ENCODE measurements at places on chromosomes 5 and 9.

DNA sequence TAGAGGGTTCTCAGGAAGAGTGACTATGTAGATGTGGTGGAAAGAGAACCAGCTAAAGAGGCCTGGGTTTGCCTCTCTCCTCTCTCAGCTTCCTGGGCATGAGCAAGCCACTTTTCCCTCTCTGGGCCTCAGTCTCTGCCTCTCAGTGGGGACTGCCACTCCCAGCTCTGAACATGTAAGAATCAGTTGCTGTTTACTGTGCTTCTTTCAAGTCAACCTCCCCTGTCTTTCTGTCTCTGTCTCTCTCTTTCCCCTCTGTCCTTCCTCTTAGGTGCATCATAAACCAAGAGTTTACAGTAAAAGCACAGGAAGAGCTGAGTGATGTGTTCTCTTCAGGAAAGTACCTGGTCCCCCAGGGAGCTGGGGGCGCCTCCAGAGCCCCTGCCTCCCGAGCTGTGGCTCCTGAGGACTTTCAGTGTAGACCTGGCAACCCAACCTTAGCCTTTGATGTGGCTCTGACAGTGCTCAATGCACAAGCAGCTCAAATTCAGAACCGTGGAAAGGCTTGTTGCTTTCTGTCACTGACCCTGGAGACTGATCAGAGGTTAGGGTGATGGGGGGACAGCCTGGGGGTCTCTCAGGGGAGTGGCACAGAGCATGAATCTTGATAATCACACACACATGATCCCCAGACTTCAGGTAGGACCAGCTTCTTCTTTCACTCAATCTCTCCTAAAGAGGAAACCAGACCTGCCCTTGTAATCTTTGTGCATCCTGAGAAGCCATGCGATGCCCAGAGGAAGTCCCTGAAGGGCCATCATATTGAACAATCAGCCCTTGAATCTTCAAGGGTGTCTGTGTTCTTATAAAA, 59.4 kb upstream of the TNFSF8 start:
- no peak for DNase-seq

DNA sequence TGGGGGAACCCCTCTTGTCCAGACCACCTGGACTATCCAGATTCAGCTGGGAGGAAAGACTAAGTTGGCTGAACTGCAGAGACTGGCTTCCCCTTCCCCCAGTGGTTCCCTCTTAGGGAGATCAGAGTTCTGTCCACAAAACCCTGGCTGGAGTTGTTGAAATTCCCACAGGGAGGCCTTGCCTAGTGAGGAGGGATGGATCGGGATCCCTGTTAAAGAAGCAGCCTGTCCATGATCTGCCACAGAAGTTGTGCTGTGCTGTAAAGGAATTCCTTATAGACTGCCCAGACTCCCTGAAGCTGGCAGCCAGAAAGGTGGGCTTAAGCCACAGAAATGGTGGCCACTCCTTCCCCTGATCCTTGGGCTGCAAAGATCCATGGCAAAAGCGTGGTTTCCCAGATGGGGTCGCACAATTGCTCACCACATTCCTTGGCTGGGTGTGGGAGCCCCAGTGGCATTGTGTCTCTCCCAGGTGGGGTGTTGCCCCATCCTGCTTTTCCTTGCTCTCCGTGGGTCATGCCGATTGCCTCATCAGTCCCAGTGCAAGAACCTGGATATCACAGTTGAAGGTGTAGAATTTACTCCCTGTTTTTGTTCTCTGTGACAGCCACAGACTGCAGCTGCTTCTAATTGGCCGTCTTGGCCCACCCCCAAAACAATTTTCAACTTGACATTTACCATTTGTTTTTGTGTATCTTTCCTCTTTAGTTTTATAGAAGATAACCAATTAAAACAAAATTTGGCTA, 342.4 kb downstream of the FGF10 start:
- DNase-seq = no peak

GRCh38 chr5:118407958-118408357, 580.4 kb downstream of the DTWD2 start:
- no peak for DNase-seq

- no peak for DNase-seq
Observed at GRCh38 chr5:102668220-102668932, 86.7 kb upstream of the PAM start.
